ENCODE measurements at places on chromosomes 4 and X.

DNA sequence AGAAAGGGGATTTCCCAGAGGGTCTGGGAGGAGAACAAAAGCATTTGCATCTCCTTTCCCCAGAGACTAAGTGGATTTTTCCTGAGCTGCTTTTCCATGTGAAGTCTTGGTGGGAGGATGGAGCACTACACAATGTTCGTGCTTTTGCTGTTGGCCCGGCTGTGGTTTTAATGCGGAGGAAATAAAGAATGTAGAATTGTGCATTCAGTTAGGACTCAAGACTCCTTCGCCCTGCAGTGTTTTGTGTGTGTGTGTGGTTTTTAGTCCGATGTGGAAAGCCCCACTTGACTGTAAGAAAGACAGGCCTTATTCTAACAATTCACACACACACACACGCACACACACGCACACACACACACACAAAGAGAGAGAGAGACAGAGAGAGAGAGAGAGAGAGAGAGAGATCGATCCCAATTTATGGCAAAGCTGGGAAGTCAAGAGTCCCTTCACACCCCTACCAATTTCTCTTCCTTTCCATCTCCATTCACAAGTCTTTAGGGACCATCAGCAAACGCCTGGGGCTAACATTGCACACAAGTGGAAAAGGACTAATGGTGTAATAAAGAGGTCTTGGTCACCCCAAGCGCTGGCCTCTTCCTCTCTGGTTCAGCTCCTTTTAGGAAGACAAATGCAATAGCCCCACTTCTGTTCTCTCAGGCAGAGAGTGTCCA, 44.2 kb downstream of the CLDN34 start:
- no peak for DNase-seq

DNA sequence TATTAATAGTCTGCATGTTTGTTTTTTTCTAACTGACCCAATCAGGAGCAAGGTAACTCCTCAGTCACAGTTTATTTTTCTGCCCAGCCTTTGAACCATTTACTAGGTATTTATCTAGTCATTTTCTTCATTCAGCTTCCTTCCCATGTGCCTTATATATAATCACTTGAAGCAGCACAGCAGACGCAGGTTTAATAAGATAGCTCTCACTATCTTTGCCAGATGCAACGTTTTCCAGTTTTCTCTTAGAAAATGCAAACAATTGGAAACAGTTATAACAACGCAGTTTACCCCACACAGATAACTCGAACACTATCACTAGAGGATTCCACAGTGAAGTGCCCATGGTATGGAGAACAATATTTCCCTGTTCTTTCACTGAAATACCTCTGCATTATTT, 56.4 kb upstream of the NFKB1 start:
- DNase-seq, result no peak

DNA sequence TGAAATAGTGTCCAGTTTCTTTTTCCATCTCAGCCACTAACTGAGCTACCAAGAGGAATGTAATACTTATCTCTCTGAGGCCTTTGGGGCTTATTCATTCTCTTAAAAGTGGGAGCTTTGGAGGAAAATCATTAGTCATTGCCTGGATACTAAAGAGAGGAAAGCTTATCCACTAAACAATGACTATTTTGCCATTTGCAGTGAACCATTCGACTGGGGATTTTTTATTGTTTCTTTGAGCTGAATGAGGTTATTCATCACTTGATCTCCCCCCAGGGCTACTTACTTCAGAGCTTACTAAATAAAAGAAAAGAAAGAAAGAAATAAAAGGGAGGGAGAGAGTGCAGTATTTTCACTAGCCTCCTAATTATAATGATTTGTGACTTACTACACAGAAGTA, 1329.5 kb upstream of the TENM3 start:
- DNase-seq, result no peak

DNA sequence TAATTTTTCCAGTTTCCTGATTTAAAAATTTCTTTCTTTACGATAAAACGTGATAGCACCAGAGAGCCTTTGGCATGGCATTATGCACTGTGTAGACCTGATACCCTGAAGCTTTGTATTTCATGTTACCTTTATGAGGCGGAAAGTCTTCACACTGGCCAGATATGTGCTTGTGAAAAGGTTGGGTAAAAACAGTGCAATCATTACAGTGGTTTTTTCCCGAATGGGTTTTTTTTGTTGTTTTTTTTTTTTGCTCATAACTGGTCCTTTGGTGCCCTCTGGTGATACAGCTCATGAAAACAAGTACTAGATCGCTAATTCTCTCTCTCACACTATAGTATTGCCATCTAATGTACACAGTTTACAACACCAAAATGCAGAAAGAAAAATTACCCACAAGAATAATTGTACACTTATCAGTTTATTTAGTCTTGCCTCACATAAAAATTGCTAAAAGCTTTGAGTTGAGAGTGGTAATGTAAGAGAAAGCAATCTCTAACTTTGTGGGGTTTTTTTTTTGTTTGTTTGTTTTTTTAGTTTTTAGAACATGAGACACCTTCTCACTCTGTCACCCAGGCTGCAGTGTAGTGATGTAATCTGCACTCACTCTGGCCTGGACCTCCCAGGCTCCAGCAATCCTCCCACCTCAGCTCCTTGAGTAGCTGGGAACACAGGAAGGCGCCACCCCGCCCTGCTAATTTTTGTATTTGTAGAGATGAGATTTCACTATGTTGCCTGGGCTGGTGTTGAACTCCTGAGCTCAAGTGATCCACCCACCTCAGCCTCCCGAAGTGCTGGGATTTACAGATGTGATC, 21.3 kb downstream of the SPCS3 start:
- DNase-seq, result peak; percentile 56

- DNase-seq, result no peak
Measured at GRCh38 chrX:148270499-148270898, 229.9 kb upstream of the AFF2 start.

GRCh38 chrX:3046253-3047240, 5.3 kb downstream of the ARSF start:
- DNase-seq, result no peak

DNA sequence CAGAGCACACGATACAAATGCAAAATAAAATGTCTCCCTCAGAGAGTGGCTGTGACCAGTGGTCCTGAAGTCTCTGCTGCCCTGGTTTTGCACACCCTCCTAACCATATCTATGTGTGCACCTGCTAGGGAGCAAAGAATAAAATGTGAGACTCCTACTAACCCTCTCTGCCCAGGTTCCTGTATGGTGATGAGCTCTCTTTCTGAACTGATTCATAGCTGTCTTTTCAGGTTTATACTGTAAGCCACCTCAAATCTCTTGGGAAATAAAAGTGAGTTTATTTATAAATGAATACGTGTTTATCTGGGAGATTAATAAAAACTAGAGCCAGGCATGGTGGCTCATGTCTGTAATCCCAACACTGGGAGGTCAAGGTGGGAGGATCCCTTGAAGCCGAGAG, 126.0 kb upstream of the RBPJ start:
- no peak for DNase-seq

DNA sequence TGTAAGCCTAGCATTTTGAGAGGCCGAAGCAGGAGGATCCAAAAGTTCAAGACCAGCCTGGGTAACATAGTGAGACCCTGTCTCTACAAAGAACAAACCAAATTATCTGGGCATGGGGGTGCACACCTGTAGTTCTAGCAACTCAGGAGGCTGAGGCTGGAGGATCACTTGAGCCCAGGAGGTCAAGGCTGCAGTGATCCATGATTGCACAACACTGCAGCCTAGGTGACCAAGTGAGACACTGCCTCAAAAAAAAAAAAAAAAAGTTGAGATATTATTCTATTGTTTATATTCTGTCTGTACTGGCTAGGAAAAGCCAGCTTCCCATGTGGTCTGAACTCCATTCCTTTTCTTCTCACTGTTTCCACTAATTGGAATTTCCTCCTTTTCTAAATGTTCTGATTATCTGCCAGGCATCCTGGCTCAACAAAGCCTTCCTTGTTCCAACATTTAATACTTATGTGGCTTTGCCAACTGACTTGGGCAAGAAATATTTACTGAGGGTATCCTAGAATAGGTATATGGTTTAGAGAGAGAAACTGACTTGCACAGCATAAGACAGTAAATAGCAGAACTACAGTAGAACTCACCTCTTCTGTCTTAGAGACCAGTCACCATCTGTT, 175.2 kb upstream of the ADAMTS3 start:
- DNase-seq, result no peak

GRCh38 chr4:38302910-38303309, 342.7 kb downstream of the PTTG2 start:
- DNase-seq, result no peak

DNA sequence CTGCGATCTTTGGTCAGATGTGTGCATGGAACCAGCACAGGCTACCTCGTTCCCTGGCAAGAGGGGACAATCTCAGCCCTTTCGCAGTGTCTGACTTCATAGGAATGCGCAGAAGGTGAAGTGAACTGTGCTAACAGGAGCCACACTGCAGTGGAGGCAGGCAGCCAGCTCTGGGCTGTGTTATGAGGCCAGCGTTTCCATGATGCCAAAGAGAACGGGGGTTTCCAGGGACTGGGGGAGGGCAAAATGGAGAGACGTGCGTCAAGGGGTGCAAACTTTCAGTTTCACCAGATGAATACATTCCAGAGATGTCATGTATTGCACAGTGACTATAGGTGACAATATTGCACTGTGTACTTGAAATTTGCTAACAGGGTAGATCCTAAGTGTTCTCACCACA, 30.4 kb downstream of the CLDN34 start:
- DNase-seq, result no peak

DNA sequence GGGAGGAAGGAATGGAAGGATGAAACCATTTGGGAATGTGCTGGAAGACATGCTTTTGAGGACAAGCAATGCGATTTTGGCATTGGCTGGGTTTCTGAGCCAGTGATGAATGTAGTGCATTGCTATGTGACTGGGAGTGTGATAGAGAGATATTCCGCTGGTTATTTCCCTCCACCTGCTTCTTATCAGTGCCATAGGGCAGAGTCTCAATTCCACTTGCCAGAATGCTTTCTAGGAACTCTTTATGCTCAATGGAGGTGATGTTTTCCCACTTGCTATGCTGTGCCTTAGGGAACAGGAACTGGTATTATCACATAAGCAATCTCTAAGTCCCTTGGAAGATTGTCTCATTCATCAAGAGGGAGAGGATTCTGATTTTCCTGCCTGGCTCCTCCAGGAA, 28.0 kb downstream of the TBL1X start:
- DNase-seq, result peak; percentile 10

- DNase-seq, result no peak
Measured at GRCh38 chr4:153465140-153465539, 1.0 kb upstream of the TMEM131L start.

Data from hepatocyte (in vitro differentiated cells).